ENCODE measurements at places on chromosomes 12 and 14.

GRCh38 chr12:52241205-52241842 lies 8.3 kb downstream of the KRT7 start:
- no peak for DNase-seq

GRCh38 chr14:101834397-101834796 lies 72.9 kb downstream of the PPP2R5C start:
- DNase-seq = no peak

DNA sequence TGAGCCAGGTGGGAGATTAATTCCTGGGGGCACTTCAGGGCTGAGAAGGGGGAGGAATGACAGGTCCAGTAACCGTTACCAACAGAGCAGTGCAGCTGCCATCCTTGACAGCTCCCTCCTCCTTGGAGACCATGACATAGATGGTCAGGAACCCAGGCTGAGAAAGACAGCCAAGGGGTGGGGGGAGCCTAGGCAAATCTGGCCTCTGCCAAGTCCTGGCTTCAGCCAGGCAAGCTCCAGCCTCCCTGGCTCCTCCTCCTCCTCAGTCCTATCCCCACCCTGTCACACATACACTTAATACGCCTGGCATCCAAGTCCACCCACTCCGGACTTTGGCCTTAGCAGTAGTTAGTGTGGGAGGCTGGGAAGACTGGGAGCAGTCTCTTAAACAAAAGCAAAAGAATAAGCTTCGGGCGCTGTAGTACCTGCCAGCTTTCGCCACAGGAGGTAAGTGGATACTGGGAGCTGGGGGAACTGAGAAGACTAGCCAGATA lies at the start of gene RDH5:
TSS of gene RDH5 (plus strand) at position 323 of the 494 bp plus-strand sequence. CDS start 792 bp downstream, outside the sequence.
- no peak for DNase-seq

DNA sequence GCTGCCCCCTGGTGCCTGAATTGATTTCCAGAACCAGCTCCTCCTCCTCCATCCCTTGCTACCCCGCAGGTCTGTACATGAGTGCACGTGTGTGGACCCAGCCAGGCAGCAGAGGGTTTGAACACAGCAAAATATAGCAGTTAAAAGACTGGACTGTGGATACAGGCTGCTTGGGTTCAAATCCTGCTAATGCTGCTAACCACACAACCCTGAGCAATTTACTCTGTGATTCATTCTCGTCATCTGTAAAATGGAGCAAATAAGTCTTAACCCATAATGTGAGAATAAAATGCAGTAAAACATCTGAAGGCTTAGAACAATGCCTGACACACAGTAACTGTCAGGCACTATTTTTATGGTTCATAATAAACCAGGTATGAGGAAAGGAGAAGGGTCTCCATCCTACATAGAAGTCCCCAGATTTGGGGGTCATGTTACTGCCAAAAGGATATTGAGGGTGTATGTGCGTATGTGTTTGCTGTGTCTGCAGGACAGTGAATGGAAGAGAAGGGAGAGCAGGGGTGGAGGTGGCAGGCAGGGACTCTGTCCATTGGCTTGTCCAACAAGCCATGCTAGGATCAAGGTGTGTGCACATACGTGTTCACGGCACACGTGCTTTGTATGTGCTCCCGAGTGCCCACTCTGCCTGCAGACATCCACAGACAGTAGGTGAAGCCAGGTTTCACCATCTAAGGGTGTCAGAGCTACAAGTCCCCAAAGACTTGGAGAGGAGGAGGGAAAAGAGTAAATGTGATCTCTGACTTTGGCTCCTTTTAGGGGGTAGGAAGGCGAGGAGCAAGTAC lies 1.5 kb upstream of the STAT6 start:
- DNase-seq = no peak

DNA sequence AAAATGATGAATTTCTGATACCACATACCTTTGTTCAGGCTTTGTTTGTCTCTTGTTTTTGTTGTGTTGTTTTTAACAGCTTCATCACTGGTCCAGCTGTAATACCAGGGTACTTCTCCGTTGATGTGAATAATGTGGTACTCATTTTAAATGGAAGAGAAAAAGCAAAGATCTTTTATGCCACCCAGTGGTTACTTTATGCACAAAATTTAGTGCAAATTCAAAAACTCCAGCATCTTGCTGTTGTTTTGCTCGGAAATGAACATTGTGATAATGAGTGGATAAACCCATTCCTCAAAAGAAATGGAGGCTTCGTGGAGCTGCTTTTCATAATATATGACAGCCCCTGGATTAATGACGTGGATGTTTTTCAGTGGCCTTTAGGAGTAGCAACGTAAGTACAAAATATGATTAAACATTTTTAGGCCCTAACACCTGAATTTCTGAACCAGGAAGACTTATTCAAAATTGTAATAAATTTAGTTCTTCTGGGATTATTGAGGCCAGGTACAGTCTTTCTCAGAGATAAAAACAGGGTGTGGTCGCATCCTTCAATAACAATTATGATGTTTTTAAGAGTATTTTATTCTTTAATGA lies 22.4 kb downstream of the RXYLT1 start:
- DNase-seq = no peak

DNA sequence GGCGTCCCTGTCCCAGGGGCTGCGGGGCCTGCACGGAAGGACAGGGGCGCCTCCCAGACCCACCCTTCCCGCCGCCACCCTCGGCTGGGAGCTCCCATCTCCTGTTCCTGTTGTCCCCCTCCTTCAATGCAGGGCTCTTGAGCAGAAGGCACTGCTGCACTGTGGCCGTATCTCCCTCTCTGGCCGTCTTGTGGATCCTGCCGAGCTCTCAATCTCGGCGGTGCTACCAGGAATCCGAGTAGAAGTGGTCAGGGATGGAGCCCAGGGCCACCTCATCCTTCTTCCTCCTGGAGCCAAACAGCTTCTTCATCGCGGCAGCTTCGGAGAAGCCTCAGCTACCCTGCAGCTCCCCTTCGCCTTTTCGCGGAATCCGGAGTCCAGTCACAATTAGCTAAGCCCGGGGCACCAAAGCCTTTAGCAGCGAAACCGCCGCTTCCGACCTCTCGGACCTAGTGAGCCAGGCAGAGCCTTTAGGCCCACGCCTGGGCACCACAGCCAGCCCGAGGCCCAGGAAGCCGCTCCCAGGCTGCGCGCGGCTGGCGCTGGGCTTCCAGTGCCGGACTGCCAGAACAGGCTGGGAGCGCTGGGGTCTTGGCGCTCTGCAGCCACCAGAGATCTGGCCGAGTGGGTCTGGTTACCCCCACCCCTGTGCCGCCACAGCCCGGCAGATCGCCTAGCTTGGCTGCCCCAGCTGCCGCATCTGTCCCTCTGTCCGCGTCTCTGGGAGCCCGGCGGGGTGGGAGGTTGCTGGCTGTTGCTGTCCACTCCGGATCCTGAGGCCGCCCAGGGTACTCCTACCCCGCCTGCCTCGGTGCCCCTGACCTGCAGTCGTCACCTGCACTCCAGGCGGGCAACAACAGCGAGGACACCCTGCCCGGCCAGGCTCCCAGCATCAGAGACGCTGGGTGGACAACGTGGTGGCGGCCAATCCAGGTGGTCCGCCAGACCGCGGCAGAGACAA lies 69.1 kb downstream of the ASCL4 start:
- no peak for DNase-seq

GRCh38 chr12:62803756-62804155 lies 131.2 kb downstream of the PPM1H start:
- no peak for DNase-seq

Measured in left renal pelvis (tissue), 4 donors.